ENCODE measurements at places on chromosomes 5 and 9.
A peak's percentile ranks its signal among the peaks of the same experiment; 100 is the strongest.

- DNase-seq: no peak
Observed at GRCh38 chr5:169648725-169649310, 11.7 kb downstream of the DOCK2 start.

DNA sequence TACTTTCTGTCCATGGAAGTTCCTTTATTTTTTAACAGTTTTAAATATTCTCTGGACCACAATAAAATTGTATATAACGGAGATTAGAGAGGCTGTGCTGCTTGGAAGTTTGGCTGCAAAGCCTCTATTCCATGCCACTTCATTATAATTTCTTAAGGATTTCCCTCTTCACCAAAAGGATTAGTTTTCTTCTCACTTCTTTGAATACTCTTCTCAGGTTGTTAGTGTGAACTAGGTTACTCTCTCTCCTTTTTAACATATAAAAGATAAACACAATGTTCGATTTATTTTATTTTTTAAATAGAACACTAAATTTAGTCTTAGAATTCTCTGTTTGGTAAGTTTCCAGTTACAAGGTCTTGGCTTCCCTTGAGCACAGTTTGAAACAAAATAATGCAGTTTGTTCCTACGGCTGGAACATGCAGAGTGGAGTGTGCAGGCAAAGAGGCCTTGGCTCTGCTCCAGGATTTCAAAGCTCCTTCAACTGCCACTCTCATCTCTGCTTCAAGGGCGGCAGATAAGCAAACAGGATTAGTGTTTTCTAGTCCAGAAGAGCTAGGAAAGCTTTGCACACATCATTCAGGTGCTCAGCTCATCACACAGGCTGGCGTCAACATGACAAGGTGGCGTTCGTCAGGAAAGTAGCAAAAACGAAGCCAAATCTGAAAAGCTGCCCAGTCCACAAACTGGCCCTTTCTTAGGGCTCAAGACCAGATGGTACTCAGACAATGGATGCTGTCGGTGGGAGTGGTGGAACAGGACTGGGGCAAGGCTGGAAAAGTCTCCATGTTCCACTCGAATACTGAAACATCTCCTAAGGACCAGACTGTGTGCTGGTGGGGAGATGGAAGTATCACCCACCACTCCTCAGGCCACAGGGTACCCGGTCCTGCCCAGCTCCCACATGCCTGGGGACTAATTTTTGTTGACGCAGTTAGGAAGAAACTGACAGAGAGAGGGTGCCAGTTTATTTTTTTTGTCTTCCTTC, 286.6 kb downstream of the CRB2 start:
- DNase-seq: no peak

DNA sequence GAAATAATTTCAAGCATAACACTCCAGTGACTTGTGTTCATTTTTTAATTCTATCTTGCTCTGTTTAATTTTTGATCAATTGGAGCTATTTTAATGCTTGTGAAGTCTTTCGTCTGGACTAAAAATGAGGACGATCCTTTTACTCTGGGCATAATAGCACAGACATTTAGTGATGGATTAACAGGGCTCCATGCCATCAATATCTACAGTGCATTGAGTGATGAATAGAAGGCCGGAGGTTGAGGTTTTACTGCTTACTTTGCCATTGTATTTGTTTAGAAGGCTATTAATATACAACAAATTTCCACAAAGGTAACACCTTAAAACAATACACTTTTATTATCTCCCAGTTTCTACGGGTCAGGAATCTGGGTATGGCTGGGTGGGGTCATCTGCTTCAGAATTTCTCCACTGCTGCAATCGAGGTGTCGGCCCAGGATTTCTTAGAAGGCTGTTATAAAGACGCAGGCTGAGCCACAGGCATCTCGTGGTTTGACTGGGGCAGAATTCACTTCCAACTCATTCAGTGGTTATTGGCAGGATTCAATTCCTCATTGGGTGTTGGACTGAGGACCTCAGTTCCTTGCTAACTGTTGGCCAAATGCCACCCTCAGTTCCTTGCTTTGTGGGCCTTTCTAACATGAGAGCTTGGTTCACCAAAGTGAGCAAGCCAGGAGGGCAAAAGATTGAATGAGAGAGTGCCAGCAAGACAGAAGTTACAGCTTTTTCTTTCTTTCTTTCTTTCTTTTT, 265.4 kb upstream of the VLDLR start:
- DNase-seq: no peak

GRCh38 chr5:65394087-65394486, 87.6 kb downstream of the ADAMTS6 start:
- DNase-seq: no peak

GRCh38 chr9:93967020-93967803, 12.1 kb upstream of the BARX1 start:
- no peak for DNase-seq

GRCh38 chr5:138469540-138470321, 4.5 kb downstream of the EGR1 start:
- peak; percentile 70 for DNase-seq

DNA sequence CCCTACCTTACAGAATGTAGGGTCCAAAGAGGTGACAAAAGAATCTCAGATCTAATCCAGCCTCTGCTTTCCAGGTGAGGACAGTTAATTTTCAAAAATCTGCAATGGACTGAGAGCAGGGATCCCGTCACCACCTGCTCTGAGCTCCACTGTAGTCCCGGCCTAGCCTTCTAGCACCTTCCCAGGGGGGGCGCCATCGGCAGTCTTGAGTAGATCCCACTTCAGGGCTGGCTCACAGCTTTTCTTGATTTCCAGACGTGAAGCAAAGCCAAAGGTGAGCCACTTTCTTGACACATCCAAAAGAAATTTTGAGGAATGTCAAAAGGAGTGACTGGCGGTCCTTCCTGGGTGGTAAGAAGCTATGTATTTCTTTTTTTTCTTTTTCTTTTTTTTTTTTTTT, 114.1 kb downstream of the SYK start:
- no peak for DNase-seq

Data from forelimb muscle (tissue), 1 donor.